ENCODE measurements at places on chromosomes 2 and 18. TPM values are rescaled to one million over a fixed set of nuclear protein-coding genes. Genes with fewer than 3 reads are reported as not detected.

The CERKL gene
- not detected for total RNA-seq

DNA sequence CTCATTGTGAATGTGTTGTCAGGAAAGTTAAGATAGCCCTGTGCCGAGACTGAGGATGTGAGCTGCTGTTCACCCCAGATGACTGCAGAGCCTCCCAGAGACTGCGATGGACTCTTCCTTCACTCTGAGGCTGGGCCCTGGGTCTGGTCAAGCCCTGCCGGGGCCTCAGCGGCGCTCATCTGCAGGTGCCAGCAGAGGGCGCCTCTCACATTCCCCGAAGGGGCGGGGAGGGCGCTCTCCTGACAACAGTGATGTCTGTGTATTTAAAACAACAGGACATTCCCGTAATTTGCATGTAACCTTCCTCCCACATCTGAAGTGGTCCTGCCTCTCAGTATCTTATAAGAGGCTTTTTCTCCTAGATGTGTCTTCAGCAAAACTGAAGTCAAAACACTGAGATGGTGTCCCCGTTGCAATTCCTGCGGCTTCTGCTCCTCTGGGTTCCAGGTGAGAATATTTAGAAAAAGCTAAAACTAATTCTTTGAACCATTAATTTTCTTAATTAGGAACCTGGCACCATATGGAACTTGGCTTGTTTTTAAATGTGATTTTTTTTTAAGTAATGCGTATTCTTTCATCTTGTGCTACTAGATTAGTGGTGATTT, 1377.9 kb downstream of the RPIA start:
- peak; percentile 79 for DNase-seq

DNA sequence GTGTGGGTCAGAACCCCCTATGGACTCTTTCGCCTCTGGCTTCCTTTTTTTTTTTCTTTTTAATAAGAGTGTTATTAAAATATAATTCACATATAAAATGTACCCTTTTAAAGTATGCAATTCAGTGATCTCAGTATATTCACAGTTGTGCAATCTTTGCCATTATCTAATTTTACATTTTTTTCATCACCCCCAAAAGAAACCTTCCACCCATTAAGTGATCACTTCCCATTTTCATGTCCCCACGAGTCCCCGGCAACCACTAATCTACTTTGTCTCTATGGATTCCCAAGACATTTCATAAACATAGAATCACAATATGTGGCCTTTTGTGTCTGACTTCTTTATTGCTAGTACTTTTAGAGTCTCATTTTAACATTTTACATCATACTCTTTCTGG, 38.7 kb upstream of the ANXA4 start:
- no peak for DNase-seq

DNA sequence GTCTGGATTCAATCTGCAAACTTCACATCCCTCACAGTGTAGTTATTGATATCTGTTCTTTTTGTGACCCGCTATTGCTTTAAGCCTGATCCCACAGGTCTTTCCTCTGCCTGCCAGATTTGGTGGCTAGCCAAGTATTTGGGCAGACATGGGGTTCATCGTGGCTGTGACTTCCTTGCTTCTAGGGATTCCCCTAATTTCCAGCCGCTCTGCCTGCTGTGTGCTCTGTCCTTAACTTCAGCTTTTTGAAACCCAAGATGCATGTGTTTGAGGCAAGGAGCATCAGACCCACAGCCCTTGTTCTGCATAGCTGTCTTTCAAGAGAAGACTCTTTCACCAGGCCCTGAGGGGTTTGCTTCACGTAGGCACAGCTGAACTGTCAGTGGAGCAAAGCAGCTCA, 54.2 kb downstream of the NCAPH start:
- peak; percentile 7 for DNase-seq

- DNase-seq: peak; percentile 81
Observed at GRCh38 chr2:47083886-47084687, 71.0 kb downstream of the STPG4 start.

GRCh38 chr2:113083296-113083695, 15.5 kb downstream of the IL1F10 start:
- DNase-seq: no peak

DNA sequence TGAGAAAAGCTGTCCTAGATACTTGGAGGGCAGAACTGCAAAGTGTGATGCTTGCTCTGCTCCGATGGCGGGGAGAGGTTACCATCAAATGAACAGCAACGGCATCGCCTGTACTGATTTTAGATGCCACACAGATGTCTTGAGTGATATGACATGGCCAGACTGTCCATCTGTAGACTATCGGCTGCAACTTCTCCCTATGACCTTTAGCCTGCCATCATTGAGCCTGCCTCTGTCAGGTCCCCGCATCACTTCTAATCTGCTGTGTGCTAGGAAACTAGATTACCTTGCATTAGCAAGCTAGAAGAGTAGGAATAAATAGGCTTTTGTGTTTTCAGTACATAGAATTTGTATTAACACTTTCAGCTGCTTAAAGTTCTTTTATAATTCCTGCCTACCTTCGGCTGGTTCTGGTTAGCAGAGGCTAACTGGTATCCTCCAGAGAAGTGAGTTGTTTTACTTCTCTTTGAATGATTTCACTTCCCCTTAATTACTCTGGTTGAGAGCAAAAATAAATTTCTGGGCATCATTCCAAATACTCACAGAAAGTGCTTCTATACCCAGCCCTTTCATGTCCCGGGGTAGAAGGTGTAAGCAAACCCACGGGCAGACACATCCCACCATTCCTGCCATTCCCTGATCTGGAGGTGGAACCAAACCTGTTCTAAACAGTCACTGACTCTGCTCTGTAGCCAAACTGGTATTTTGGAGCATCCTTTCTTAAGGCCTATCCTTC, 24.0 kb downstream of the GAREM2 start:
- DNase-seq: no peak

The NEB gene
- total RNA-seq: 1.8 TPM

All from posterior vena cava (tissue), 2 donors.